NB4 (cell line): ENCODE measurements at places on chromosomes 7 and 10.

DNA sequence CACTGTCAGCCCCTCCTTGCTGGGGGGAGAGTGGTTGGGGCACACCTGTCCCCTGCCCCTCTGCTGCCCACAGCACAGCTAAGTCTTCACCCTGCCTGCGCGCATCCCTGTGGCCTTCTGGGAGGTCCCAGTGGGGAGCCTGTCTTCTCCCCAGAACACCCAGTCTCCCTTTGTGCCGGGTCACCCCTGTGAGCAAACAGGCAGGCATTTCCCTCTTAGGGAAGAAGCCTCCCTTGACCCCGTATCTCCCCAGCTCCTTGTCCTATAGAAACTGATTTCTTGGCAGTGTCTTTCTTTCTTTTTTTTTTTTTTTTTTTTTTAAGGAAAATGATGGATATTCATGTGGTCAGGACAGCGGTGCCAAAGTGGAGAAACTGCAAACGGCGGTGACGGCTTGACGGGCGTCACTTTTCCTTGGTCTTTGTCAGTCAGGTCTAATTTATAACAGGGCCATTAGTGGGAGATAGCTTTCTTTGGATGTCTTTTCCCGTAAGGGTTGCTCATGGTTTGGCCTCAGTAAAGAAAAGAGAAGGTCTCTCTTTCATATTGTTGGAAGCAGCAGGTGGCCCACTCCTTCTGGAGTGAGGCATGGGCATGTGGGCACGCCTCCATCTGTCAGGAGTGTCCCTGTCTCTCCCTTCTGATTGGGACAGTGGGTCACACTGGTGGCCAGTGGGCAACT, 115.3 kb downstream of the NKX6-2 start:
- DNase-seq = no peak

GRCh38 chr7:85095806-85096205, 91.0 kb downstream of the SEMA3D start:
- no peak for DNase-seq

- no peak for DNase-seq
Observed at GRCh38 chr7:126210707-126211106, 1042.0 kb downstream of the GRM8 start.

DNA sequence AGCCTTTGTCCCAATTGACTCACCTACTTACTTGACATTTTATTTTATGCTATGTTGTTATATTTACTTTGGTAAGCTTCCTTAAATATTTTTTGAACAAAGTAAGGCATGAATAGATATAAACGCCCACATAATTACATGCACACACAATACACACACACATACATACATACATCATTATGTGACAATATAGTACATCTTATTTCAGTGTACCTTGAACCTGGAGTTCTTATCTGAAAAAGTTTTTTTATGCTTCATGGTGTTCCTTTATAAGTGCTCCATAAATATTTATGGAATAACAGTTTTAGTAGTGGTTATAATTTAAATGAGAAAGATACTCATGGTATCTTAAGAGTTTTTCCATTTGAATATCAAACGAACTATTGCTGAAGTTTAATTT, 102.8 kb upstream of the MTPN start:
- no peak for DNase-seq

DNA sequence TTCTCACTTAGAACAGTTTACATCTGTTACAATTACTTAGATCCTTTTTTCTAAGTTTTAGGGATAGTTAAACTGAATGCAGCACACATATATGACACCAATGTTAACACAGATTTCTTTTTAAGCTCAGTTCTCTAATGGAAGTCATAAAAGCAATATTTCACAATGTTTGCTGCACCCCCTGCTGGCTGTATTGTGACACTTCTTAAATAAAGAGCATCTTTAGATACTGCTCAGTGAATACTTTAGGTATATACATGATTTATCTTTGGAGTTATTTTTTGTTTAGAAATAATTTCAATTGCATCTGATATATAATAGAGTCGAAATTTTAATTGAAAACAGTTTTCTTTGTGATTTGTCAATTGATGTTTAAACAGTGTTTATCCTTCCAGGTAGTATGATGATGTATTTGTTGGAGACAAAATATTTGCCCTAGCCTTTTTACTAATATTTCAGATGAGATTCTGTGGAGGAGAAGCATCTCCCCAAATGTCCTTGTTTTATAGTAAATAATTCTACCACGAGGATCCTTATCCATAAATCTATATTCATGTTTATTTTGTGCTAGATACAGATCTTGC, 174.4 kb downstream of the ST7 start:
- peak; percentile 75 for DNase-seq

DNA sequence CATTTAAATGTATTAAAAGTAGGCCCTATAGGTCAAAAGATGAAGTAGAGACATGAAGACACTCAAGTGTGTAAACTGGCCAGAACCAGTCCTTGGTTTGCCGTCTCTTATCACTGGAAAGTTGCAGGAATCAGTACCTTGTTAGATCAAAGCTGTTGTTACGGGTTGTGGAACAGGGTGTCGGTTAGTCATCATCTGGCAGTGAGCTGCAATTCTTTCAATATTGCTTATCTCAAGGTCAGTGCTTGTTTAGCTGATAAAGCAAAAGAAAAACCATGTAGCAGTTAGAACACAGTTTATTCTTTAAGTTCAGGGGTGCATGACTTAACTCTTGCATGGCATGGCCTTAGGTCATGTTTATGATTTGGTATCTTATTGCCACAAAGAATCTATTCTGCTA, 10.0 kb upstream of the SLC13A1 start:
- DNase-seq = no peak

DNA sequence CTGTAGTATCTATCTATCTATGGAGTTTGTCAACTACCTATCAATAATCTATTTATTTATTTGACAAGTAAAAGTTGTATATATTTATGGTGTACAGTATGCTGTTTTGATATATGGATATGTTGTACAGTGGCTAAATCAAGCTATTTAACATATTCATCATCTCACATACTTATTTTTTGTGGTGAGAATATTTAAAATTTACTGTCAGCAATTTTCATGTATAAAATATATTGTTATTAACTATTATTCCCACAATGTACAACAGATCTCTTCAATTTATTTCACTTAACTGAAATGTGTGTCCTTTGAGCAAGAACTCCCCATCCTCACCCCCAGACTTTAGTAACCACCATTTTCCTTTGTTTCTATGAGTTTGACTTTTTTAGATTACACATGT, 14.5 kb downstream of the AGR3 start:
- no peak for DNase-seq

GRCh38 chr10:30997536-30998235, 34.0 kb downstream of the ZNF438 start:
- DNase-seq = no peak

GRCh38 chr10:8037941-8038894, 16.3 kb upstream of the GATA3 start:
- no peak for DNase-seq

DNA sequence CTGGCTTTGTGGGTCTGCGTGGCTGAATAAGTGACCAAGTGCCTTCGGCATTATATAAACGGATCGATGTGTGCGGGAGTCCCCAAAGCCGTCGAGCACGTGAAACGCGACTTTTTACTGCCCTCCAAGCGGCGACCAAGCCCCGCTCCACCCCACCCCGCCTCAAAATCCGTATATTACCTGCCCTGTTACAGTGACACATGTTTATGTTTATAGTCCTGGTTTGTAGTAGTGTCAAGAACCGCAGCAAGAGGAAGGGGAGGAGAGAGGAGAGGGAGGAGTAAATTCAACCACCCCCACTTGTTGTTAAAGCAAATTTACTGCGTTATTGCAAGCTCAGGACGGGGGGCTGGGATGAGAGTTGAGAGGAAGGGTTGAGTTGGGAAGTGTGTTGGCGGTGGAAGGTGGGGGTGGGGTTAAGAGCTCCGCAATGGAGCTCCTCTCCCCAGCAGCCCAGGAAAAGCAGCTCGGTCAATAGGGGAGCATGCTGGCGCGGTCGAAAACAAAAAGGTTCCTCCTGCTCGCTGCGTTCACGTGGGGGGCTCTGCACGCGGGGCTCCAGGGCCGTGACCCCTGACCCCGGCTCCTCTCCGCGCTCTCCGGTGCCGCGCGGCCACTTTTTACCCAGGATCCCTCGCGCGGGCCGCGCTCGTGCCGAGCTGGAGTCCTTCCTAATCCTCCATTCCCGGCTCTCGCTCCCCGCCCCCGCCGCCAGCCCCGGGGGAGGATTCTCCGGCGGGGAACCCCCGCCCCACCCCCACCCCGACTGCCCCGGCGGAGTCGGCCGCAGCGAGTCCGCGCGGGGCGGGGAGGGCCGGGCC, at the start of gene SKIDA1:
Gene SKIDA1, minus strand, starts transcription at position 316 of the 821 bp plus-strand sequence. CDS start 7,860 bp downstream, outside the sequence.
- peak; percentile 88 for DNase-seq

- no peak for DNase-seq
Observed at GRCh38 chr7:130150587-130150986, 54.6 kb downstream of the TMEM209 start.

DNA sequence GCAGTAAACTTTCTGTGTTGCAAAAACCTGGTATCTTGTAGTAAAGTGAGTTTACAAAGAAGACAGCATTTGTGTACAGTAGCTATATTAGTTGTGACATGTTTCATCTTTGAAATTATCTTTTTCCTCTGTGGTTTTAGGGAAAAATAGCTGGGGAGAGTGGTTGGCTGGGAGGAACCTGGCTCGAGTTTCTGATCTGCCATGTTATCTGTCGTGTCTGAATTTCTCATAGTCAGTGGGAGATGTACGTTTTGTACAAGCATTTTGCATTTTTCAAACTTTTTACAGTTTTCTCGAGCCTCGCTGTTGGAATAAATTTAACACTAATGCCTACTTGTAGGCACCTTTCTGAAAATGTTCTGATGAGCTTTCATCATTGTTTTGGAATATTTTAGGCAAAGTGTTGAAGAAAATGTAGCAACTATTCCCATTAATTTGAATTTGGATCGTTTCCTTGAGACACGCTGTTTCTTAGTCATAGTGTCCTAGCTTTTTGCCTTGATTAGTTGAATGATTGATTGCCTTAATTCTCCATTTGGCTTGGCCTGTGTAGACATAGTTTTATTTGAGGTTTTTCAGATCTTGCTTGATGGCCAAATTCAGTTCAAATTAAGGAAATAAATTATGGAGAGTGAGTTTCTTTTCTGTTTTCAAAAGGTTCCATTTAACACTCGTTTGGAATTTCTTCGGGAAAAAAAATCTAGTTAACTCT, 65.1 kb downstream of the CAMK1D start:
- DNase-seq = no peak

DNA sequence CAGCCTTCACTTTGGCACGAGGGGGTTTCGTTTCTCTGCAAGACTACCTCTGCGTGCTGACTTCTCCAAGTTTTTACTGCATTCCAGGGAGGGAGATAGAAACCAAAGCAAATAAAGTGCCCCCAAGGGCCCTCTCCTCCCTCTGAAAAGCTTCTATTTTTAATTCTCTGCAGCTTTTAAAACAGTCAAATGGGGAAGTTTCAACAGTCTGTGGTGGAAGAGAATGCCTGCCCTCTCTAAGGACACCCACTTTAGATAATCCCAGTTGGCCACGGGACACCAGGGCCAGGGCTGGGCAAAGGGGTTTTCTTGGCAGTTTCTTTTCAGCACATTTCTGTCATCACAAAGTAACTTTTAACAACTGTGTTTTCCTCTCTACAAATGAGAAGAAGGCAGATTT, 386.7 kb upstream of the NPVF start:
- DNase-seq = peak; percentile 96

GRCh38 chr10:128744811-128745305, 618.6 kb upstream of the MKI67 start:
- DNase-seq = no peak

GRCh38 chr7:158672975-158673374, 31.6 kb downstream of the NCAPG2 start:
- DNase-seq = peak; percentile 40

- DNase-seq = no peak
Observed at GRCh38 chr10:3186368-3186767, 13.8 kb upstream of the PITRM1 start.

GRCh38 chr7:42740408-42740807, 171.5 kb downstream of the C7orf25 start:
- DNase-seq = no peak

GRCh38 chr10:104056619-104057273, 28.9 kb downstream of the COL17A1 start:
- DNase-seq = no peak

- peak; percentile 68 for DNase-seq
Observed at GRCh38 chr7:17298840-17299482, 509 bp downstream of the AHR start.

- no peak for DNase-seq
Observed at GRCh38 chr7:35755711-35756110, 45.1 kb upstream of the SEPTIN7 start.

DNA sequence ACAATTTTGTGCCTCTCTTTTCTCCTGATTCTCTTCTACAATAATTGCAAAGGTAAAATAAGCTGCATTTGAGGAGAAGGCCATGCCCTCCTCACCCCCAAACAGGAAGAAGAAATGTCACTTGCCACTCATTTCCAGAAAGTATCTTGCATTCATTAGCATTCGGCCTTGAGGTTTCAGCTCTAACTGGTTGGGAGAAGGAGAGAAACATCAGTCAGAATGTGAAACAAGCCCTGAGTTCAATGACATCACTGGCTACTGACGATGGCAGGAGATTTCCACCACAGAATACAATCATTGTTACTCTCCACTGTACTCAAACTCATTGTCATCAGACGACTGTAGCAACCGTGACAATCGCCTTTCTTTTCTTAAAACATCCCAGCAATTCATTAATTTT, 72.8 kb downstream of the PRKCQ start:
- DNase-seq = no peak

DNA sequence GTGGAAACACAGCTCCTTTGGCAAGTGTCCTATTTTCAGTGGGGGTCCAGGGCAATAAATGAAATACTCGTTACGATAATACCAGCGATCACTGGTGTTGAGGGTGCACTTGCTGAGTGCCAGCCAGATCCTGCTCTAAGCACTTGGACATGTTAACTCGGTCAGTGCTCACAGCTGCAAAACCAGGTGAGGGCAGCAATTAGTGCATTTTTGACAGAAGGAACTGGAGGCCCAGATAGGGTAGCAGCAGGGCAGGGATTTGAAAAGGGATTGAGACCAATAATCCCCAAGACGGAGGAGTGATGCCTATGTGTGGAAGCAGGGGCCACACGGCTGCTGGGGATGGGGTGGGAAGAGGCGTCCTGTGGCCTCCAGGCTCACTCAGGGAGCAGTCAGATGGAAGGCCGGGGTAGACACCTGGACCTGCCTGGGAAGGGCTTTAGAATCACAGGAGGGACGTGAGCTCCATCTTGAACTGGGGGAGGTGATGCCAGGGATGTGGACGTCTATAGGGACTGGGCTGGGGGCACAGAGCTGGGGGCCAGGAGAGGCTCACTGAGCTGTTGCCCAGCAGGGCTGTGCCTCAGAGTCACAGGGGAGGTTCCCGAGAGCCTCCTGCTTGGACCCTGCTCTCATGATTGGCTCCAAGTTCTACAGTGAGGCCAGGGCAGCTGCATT, 14.3 kb downstream of the PTPRE start:
- DNase-seq = peak; percentile 27

- peak; percentile 50 for DNase-seq
Observed at GRCh38 chr7:108114117-108114841, 15.9 kb downstream of the LAMB4 start.

DNA sequence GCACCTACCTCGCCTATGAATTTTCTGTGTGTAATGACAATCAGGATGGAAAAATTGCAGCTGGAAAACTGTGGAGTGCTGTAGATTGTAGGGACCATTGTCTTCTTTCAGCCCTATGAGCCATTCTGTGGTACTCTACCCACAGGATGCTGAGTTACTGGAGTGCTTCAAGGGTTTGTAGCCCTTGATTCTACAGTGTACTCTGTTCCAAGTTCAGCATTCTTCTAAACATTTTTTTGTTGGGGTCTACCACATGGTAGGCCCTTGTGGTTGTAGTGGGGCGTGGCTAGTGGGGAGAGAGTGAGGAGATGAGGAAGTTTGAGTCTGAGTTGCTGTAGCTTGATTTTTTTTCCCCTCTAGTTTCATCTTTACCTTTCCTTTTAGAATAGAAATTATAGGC, 33.5 kb downstream of the REEP3 start:
- peak; percentile 84 for DNase-seq

GRCh38 chr7:127658970-127659630, 7.1 kb downstream of the SND1 start:
- DNase-seq = no peak
